ENCODE measurements at places on chromosomes 5 and 9. TPM values are rescaled to one million over a fixed set of nuclear protein-coding genes. Genes with fewer than 3 reads are reported as not detected.

- DNase-seq: no peak
These were observed 1081.6 kb upstream of the ACO1 start for GRCh38 chr9:31302620-31303418.

- no peak for DNase-seq
These were observed 156.4 kb upstream of the ADAMTS16 start for GRCh38 chr5:4983701-4984100.

- DNase-seq: no peak
These were observed 862.8 kb downstream of the TAF11L14 start for GRCh38 chr5:18497089-18497488.

GRCh38 chr5:141760753-141761152 lies 78.7 kb upstream of the ARAP3 start:
- DNase-seq: peak; percentile 23

- DNase-seq: no peak
These were observed 152.3 kb downstream of the HSD17B3 start for GRCh38 chr9:96149533-96150280.

DNA sequence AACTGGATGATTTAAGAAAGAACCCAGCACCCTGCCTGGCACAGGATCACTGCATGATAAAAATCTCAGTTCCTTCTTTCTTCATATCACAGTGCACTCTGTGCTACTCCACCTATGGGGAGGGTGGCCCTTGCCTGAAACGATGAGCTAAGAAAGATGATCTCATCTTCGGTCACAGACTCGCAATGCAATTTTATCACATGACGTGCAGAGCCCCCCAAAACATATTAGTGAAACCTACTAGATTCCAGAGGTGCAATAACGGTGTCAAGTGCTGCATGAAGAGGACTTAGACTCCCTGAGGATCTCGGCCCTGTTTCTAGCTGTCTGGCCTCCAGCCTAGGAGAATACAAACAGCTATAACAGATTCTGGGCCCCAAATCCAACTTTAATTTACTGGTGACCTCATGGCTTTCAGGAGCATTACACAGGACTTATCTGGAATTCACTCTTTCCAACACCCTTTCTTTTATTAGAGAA lies 104.0 kb downstream of the EBF1 start:
- DNase-seq: no peak

DNA sequence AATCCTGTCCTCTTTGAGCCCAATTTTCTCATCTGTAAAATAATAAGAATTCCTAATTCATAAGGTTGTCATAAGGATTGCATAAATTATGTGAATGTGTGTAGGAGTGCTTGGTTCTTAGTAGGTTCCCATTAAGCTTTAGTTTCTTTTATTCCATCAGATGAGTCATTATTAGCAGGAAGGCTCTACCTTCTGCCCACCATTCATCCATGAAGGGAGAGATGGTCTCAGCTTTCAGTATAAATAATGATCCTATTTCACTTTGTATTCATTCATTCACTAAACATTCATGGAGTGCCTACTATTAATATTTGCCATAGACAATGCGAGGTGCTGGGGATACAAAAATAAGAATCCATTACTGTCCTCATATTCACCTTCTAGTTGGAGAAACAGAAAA lies 3.0 kb downstream of the CMYA5 start:
- DNase-seq: no peak

- DNase-seq: no peak
These were observed 4.4 kb upstream of the DIAPH1 start for GRCh38 chr5:141623186-141623585.

DNA sequence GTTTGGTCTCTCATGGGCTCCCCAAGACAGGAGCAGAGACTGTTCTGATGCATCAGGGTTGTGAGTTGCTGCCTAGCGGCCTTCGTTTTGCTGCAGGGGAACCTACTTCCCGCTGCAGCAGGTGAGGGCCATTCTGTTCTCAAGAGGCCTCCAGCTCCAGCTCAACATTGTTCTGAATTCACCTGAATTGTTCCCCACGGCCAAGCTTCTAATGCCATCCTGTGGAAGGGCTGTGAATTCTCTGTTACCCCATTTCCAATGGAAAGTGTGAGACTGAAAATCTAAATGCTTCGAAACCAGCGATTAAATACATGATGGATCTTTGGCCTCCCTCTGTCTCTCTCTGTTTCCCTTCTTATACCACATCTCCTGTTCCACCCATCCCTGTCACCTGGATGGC lies 349.1 kb upstream of the DAP start:
- DNase-seq: no peak

DNA sequence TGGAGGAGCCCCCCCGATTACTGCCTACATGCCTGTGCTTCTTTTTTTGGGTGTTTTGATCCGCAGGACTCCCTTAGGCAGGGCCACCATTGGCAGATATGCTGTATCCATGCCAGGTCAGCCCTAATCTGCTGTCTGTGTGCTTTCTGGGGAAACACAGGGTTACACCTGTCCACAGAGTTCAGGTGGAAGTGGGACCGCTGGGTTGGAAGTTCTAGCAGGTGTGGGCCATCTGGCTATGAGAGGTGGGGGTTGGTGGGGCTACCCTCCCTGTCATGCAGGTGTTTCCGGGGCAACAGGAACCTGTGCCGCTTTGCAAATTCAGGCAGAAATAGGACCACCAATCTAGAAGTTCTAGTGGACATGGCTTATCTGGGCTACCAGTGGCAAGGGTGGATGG lies 17.0 kb downstream of the IFNE start:
- DNase-seq: no peak

DNA sequence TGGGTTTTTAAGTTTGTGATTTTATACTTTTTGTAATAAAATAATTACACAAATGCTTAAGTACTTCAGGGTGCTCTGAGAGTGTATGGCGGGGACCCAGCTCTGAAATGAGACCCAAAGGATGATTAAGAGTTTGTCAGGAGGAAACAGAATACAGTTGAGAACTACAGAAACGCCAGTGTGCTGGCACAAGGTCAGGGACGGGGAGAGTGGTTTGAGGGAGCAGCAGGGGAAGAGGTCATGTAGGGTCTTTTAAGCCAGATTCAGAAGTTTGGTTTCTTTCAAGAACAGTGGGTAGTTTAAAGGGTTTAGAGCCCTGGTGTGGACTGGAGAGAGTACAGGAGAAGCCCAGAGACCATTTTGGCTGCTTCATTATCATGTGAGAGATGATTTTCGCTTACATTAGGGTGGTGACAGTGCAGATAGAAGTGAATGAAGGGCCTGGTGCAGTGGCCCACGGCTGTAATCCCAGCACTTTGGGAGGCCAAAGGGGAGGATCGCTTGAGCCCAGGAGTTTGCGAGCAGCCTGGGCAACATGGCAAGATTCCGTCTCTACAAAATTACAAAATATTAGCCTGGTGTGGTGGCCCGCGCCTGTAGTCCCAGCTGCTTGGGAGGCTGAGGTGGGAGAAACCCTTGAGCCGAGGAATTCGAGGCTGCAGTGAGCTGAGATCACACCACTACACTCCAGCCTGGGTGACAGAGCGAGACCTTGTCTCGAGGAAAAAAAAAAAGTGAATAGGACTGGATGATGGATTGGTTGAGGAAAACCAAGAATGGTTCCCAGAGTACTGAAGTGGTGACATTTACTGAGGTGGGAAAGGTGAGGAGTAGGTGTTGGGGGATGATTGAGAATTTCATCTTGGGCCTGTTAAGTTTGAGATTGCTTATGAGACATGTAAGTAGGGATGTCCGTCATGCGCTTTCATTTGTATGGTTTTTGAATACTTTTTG lies 1.4 kb upstream of the ETF1 start:
- DNase-seq: peak; percentile 73

DNA sequence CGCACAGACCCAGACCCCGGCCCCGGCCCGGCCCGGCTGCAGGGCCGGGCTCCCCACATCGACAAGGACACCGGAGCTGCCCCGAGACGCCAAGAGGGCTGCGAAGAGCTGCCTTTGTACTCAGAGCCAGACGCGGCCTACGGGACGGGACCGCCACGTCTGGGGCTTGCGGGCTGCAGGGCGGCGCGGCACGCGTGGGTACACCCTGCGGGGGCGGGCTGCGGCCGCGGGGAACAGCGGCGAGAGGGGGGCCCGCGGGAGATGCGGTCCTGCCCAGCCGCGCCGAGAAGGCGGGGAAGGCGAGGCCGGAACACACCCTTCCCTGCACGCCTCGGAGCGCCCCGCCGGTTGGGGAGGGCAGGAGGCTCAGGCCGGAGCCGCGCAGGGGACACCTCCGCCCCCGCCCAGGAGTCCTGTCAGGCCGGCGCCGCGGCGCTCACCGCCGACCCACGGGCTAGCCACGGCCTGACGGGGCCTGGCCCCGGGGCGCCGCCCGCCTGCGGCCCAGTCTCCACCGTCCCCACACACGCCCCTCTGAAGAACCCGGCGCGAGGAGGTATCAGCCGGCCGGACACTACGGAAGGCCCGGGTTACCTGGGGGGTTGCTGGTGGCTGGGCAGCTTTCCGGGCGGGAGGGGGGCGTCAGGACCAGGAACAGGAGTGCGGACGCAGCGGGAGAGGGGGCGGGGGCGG lies 478 bp downstream of the RAB14 start:
- peak; percentile 77 for DNase-seq

GRCh38 chr5:10480237-10480985 lies 38.7 kb downstream of the ROPN1L start:
- no peak for DNase-seq

DNA sequence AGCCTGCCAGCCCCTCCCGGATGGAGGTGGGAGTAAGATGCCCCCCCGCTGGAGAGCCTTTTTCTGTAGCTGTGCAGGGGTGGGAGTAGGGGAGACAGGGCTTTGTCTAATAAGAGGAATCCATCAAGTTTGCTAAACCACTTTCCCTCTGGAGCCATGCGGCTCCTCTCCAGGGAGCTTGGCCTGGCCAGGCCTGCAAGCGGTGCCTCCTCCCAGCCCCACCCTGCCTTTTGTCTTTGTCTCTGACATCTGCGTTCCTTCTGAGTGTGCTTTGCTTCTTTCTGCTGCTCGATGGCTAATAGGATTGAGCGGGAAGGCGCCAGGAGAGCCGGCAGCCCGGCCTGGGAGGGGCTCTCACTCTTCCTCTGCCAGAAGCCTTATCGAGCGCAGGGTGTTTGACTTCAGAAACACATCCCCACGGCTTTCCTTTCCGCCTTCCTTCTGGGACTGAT lies 26.7 kb upstream of the FCN1 start:
- peak; percentile 87 for DNase-seq

DNA sequence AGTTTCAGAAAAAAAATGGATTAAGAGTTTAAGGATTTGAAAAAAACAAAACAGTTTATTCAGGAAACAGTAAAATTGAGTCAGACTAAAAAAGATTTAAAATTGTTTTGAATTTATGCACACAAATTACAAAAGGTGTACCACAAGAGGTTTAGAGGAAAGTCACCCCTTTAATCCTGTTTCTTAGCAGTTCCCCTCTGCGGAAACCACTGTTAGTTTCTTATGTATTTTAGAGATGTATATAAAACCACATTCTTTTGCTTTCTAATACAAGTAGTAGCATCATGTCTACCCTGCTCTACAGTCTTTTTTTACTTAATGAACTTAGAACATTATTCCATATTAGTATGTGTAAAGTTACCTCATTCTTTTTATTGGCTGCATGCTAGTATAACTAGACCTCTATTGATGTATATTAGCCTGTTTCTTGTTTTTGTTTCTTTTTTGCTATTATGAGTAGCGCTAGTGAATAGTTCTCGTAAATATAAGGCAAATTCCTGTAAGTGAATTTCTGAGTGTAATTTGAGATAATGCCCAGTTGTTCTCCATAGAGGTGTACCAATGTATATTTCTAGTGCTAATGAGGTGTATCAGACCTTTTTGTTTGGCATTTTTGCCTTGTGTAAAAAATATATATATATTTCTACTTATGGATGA lies 20.0 kb downstream of the GPBP1 start:
- no peak for DNase-seq

- no peak for DNase-seq
These were observed 69.5 kb upstream of the SMIM15 start for GRCh38 chr5:61231813-61232212.

GRCh38 chr9:36165826-36166167 lies 3.4 kb upstream of the CCIN start:
- peak; percentile 93 for DNase-seq

DNA sequence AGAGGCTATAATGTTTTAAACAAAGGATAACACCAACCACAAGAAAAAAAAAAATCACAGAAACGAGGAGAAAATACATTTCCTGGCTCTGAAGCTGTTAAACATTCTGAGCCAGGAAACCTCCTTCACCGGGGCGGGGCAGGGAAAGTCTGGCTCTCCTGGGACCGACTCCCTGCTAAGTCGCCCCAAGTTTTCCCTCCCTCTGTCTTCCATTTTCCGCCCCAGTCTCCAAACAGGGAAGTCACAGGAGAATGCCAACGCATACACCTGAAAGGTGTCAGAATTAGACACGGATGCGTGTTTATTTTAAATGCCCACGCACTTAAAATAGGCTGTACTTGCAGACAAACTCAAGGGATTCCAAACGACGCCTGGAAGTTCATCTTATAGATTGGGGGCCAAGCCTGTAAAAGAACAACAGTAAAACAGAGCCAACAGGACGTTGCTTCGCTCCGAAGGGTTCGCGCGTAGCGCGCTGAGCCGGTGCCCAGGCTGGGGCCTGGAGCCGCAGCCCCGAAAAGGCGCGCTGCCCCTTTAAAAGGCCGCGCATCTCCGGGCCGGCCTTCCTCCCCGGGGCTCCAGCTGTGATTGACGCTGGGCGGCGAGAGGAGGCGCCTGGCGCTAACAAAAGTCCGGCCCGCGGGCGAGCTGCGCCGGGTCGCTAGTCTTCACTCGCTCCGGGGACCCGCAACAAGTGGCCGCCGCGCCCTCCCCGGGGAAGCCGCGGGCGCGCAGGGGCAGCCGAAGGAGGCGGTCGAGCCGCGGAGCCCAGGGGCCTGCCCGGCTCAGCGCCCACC lies at the start of gene FBXL7:
TSS of gene FBXL7 (plus strand) at position 653 of the 797 bp plus-strand sequence.
- peak; percentile 96 for DNase-seq

GRCh38 chr5:114062932-114063867 lies 298.7 kb upstream of the KCNN2 start:
- no peak for DNase-seq

RGS7BP gene
- total RNA-seq: under 0.01 TPM

GABRA1 gene
- not detected for total RNA-seq

C9orf43 gene
- total RNA-seq: 0.36 TPM

DROSHA gene
- 32.9 TPM for total RNA-seq

LCN9 gene
- total RNA-seq: not detected

NME5 gene
- 5.9 TPM for total RNA-seq

C5orf34 gene
- total RNA-seq: 3.8 TPM

NR5A1 gene
- total RNA-seq: not detected

EQTN gene
- total RNA-seq: not detected

AJM1 gene
- total RNA-seq: 0.88 TPM

SLC34A1 gene
- not detected for total RNA-seq

DAB2IP gene
- 60.8 TPM for total RNA-seq
